ENCODE measurements at places on chromosomes 1 and 21.

DNA sequence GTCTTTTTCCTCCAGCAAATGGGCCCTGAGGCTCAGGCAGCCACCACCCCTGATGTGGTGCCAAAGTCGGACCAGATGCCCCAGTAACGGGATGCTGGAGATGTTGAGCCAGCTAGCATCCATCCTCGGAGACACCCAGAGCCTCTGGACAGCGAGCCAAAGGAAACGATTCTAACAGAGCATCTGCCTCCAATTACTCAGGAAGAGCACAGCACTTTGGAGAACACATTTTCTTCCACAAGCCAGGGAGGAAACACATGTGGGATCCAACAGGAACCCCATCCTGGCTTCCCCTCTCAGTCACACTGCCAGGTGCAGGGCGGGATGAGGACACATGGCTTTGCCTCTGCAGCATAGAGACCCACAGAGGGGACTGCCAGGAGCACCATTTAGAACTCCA is 44.9 kb downstream of the C1orf198 start:
- no peak for DNase-seq

GRCh38 chr1:182890927-182891610 is 51.9 kb downstream of the DHX9 start:
- no peak for DNase-seq

- no peak for DNase-seq
These were observed 2.1 kb downstream of the PADI1 start for GRCh38 chr1:17207046-17207445.

DNA sequence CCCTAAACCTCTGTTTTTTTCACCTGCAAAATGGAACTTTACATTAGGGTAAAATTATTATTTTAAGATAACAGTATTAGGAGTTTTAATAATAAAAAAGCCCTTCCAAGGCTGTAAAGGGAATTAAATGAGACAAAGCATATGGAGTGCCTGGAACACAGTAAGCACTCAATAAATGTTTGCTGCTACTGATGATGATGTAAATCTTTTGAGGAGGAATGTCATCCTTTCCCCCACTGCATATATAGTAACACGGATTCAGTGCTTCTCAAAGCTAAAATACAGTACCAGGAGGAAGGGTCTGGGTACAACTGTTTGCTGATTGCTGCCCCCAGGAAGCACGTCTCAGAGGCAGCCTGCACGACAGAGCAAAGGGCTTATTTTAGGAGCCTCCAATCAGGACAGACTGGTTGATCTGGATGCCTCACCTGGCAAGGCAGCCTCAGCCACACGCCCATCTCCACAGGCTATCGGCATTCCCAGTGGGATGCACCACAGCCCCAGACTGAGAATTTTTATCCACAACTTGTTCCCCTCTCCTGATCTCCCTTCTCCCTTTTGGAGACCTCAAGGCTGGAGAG is 64.4 kb downstream of the GADD45A start:
- DNase-seq, result no peak

DNA sequence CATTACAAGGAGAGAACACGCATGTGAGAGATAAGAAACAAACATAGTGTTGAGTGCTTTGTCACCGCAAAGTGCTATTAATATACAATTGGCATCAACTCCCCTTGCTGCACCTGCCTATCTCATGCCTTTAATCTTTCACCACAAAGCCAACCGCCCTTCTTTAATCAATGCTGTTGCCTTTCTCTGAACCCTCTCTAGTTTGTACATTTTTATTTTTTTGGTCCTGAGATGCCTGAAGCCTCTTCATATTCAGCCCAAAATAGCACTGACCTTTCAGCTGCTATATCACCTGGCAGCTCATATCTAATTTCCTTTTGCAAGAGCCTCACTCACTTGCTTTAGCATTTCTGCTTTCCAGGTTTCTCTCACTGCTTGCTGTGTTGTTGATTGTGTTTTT is 504.7 kb downstream of the NUF2 start:
- no peak for DNase-seq

DNA sequence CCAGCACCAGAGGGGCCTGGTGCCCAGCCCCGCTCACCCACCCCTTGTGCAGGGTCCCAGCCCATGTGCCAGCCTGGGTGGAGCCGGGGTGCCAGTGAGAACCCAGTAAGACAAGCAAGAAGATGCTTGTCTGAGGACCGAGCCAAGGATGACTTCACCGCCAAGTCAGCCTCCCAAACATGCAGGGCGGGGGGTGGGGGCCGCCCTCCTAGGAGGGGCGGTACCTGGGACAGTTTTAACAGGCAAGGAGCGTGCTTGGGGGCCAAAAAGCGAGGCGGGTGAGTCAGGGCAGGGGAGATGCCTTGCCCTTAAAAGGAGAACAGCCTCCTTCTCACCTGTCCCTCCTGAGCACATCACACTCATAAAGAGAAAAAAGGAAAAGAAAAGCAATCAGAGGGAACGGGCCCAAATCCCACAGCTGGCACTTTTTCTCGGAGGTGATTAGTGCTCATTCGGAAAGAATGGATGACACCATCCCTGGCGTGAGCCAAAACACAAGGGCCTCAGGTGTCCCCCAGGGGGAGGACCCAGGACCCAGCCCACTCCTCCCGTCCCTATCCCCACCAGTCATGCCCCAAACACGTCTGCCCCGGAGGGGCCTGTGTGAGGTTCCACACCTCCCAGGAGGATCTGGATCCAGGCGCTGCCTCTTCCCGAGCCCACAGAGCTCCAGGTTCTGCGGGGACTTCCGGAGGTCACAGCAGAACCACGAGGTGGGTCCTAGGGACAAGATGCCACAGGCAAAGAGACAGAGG is 77.6 kb upstream of the IFFO2 start:
- DNase-seq, result no peak

- DNase-seq, result no peak
These were observed 113.2 kb downstream of the PTGER3 start for GRCh38 chr1:70934194-70934961.

- DNase-seq, result no peak
These were observed 83.1 kb downstream of the KCNN3 start for GRCh38 chr1:154786804-154787570.

- DNase-seq, result peak; percentile 78
These were observed 5.5 kb upstream of the PRKCZ start for GRCh38 chr1:2044510-2045319.

DNA sequence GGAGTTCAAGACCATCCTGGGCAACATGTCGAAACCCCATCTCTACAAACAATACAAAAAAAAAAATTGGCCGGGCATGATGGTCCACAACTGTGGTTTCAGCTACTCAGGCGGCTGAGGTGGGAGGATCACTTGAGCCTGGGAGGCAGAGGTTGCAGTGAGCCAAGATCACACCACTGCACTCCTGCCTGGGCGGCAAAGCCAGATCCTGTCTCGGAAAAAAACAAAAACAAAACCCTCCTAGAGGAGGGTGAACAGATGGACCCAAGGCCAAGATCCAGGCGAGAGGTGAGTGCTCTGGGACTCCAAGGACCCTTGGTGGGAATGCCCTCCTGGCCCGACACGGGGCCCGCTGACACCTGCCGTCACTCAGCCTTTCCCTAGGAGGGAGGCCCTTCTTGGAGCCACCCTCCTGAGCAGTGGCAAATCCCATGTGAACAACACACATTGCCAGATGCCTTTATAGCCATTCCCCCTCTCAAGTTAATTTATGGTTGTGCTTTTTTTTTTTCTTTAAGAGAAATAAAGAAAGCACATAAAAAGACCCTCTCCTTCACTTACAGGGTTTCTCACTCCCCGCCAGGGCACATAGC is 380 bp downstream of the TFF2 start:
- DNase-seq, result no peak

- DNase-seq, result no peak
These were observed 16.0 kb downstream of the LRIG2 start for GRCh38 chr1:113088972-113089371.

DNA sequence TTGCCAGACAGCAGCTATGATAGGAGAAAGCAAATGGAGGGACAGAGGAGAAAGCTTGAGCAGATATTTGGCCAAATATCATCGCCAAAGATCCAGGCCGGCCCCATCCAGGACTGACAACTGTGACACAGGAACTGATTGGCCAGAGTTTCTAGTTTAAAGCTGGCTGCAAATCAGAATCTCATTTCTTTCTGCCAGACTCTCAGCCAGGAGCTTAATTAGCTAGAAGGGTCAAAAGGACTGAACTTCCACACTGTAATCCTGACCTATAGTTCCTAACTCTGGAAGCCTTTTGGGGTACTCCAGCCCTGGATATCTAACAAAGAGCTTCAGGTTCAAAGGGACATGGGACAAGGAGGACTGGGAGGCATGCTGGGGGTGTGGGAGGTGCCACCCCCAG is 106.7 kb upstream of the GNG12 start:
- DNase-seq, result no peak

DNA sequence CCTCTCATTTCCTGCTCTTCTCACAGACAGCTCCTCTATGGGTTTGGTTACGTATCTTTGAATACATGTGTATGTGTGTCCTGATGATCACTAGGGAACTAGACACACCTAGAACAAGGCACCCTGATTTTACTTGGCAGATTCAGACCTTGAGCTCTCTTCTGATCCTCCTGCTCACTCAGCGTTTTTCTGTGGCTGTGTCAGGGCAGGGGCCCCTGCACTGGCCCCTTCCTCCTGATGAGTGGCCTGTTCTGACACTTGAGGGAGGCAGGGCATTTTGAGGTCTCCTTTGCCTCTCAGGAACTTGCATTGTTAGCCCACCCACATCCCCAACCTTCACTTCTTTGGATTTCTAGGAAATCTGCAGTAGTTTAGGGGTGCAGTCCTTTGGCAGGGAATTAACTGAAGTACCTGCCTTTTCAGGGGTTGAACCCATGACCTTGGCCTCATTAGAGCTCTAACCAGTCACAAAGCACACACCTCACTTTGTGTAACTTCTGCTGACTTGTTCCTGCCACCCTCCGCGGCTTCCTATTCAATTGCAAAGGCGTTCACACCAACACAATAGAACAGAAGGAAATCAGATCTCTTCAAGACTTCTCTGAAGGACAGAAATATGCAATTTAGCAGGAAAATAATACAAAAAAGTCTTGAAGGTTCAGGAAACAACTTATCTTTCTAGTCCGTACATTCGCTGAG is 8.8 kb downstream of the SMYD2 start:
- no peak for DNase-seq

- no peak for DNase-seq
These were observed 156.5 kb downstream of the EIF4G3 start for GRCh38 chr1:21020151-21020550.

GRCh38 chr1:4127592-4128140 is 227.6 kb upstream of the C1orf174 start:
- no peak for DNase-seq

GRCh38 chr1:41714638-41715389 is 203.9 kb downstream of the HIVEP3 start:
- DNase-seq, result no peak

DNA sequence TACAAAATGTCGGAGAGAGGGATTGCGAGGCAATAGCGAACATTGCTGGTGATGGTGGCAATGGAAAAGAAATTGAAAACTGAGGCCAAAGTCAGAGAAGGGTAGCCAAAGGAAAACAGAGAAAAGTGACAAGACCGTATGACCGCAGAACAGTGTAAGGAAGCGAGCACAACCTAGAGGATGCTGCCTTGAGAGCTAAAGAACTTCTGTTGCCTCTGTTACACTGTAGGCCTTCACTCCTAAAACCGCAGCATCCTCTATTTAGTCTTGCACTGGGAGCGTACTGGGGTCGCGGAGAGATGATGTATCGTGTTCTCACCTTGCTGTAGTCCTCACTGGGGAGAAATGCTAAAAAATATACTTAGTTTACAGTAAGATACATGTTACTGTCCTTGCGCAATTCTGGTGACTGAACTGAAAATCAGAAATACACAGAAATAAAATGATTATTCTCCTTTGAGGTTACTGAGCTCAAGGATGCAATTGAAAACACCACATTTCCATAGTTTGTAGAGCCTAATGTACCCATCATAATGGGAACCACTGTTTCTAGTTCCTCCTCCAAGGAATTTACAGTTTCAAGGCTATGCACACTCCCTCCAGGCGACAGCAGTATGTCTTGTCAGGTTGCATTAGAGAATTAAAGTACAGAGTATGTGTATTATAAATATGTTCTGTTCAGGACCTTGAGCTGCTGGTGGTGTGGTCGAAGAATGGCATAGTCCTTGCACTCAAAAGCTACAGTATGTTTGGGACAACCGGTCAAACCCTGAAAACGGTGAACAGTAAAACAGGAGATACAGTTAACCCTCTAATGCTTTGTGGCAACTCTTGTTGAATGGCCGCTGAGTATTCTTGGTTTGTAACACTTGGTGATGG is 1.3 kb downstream of the NEK7 start:
- DNase-seq, result no peak

DNA sequence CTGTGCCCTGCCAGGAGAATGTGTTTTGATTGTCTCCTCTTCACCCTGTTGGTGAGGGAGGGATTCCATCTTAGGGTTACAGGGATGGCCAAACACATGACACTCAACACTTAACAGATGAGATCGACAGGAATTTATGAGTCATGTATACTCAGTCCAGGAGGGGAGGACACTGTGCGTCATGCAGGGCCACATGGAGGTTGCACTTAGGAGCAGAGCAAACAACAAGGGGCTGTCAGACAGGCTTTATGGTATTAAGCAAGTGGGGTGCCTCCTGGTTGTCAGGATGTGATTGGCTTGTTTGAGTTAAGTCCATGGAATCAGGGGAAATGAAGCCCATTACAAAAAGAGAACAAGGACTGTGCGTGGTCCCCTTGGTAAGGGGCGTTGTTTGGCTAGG is 26.9 kb downstream of the EDARADD start:
- no peak for DNase-seq

DNA sequence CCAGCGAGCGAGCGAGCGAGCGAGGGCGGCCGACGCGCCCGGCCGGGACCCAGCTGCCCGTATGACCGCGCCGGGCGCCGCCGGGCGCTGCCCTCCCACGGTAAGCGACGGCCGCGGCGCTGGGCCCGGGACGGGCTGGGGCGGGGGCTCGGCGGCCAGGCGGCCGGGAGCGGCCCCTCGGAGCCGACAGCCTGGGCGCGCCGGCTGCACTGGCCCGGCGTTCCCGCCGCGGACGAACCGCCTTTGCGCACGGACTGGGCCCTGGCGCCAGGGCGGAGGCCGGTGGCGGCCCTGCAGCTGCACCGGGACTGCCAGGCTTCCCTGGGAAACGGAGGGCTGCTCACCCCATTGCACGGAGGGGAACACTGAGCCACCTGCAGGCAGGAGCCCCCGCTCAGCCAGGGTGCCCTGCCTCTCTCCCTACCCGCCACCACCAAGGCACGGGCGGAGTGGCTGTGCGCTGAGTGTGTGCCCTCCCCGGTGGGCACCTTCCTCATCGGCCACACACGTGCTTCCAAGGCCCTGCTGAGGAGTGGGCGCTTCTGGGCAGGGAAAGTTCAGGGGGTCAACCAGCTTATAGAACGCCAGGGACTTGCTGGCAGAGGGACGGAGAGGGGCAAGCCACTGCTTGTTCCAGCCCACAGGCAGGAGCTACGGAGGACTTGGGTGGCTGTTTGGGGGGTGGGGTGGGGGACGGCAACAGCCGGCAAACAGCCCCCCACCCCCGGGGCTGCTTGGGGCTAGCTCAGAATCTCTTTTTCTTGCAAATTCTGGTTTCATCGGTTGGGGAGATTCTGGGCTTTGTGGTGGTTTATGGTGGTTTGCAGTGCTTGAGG is 532 bp downstream of the CSF1 start:
- no peak for DNase-seq

- no peak for DNase-seq
These were observed 944.5 kb downstream of the KCNT2 start for GRCh38 chr1:195663549-195664280.

GRCh38 chr1:19858893-19859292 is 23.3 kb upstream of the OTUD3 start:
- no peak for DNase-seq
